ENCODE measurements at places on chromosomes 3 and 15.

- no peak for DNase-seq
These were observed 25.4 kb downstream of the ADPGK start for GRCh38 chr15:72758182-72758581.

- no peak for DNase-seq
These were observed 331.6 kb upstream of the NR2F2 start for GRCh38 chr15:95998935-95999334.

- DNase-seq = no peak
These were observed 4.3 kb downstream of the GNB5 start for GRCh38 chr15:52186651-52187486.

- no peak for DNase-seq
These were observed 84.4 kb downstream of the LARS2 start for GRCh38 chr3:45472795-45473194.

DNA sequence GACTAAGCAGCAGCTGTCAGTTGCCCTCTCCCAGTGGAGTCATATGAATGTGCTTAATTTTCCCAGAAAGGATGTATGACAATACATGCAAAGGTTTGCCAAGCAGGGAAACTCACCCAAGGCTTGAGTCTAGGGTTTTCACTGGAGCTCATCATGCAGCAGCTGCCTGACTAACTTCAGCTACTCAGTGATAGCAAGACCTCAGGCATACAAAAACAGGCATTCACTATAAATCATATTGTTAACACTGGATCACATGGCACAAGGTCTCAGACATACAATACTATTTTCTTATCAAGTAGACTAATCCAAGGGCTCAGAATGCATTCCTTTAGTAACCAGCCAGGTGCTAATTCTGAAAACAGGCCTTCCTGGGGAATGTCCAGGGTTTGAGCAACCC lies 85.0 kb upstream of the STAC start:
- DNase-seq = no peak

DNA sequence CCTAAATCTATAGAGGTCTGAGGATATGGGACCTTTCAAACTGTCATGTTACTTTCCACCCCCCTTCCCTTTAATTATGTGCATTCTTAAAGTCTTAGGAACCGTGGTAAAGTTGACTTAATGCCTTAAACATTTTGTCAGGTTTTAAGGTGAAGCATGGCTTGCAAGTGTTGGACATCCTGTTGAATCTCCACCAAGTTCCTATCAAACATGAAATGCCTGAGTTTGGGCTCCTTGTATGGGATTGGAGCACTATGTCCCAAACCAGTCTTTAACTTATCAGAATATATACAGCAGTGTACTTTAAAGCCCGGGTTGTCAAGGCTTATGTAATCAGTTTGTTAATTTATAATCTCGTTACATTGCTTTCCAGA lies 1.1 kb downstream of the SNRK start:
- DNase-seq = no peak

- no peak for DNase-seq
These were observed 559.3 kb upstream of the GRM7 start for GRCh38 chr3:6301626-6302025.

DNA sequence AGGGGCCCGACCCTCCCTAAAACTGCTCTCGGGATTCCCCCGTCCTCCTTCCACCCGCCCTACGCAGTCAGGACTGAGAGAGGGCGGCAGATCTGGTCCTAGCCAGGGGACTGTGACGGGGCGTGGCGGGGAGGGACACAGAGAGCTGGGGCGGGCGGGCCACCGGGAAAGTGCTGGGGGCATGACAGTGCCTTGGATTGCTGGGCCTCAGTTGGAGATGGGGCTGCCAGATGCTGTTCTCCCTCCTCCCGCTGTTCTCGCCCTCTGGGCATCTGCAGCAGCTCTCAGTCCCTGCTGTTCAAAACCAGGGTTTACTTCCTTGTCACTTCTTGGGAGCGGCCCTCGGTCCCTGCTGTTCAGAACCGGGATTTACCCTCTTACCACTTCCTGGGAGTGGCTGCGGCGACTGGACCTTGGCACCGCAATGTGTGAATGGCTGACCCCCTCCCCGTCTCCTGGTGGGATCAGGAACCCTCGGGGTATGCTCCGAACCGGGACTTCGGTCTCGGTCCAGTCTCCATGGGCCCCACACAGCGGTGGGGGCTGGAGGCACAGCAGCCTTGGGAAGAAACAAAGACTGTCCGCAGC lies 1.8 kb upstream of the RPP25 start:
- DNase-seq = no peak

GRCh38 chr3:31772272-31772671 lies 208.8 kb downstream of the OSBPL10 start:
- no peak for DNase-seq

- DNase-seq = no peak
These were observed 59.6 kb upstream of the CASR start for GRCh38 chr3:122123850-122124249.

- no peak for DNase-seq
These were observed 21.5 kb downstream of the GABRR3 start for GRCh38 chr3:98013411-98014267.

DNA sequence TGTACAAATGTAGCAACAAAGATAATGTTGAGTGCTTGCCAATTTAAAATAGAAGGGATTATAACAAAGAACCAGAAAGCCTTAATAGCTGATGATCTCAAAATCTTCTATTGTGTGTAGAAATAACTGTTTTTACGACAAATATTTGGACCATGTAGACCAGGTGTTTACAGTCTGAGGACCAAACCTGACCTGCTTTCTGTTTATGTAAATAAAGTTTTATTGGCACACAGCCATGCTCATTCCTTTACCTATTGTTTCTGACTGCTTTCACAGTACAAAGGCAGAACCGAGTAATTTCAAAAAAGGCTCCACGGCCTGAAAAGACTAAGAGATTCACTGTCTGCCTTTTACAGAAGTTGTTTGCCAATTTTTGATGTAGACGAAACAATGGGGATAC lies 91.8 kb downstream of the GOLIM4 start:
- no peak for DNase-seq

DNA sequence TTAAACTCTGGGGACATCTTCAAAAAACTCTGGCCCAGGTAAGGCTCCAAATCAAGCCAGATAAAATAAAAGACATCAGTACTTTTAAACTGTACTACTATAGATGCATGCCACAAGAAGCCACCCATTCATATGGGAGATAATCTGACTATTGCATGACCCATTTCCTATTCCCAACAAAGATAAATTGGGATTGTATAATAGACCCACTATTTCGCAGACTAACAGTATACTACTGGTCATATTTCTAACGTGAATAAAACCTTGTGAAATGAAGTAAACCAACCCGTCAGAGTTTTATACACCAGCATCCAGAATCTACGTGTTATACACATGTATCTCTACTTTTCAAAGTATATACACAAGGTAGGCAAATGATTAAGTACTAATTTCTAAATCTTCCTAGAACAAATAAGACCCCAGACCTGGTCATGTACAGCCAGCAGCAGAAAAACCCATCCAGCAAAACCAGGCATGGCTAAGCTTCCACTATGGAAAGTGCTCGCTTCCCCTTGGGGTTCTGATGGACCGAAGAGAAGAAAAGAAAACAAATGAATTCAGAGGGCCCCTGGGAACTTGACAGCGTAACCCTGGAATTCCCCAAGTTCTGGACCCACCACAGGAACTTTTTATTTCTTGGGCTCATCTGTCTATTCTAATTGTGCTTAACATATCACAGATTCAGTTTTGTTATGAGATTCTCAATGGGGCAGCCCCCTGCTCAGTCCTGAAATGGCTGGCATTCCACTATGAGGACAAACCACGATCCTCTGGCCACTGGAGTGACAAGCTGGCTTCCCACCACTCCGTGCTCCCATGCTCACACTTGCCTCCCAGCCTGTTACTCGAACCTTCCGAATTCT lies 69.1 kb downstream of the MB21D2 start:
- no peak for DNase-seq

- DNase-seq = peak; percentile 71
These were observed 17.5 kb upstream of the FANCD2 start for GRCh38 chr3:10008588-10009344.

- no peak for DNase-seq
These were observed 19.9 kb downstream of the NUP210 start for GRCh38 chr3:13400114-13400673.

DNA sequence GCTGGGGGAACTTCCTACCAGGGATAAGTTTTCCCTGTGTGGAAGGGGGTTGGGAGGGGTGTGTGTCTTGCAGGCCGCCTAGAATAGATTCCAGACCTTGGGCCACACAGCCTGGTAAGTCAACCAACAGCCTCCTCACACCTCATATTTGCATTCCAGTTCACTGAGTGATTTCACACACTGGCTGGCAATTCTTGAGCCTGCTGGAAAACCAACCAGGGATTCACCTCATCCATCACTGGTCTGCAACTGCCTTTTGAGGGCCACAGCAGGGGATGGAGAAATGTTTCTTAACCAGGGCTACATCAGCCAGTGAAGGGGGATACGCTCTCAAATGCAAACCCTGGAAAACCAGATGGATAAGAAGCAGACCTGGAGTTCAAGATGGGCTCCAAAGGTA lies 2.0 kb downstream of the FSTL1 start:
- DNase-seq = no peak

DNA sequence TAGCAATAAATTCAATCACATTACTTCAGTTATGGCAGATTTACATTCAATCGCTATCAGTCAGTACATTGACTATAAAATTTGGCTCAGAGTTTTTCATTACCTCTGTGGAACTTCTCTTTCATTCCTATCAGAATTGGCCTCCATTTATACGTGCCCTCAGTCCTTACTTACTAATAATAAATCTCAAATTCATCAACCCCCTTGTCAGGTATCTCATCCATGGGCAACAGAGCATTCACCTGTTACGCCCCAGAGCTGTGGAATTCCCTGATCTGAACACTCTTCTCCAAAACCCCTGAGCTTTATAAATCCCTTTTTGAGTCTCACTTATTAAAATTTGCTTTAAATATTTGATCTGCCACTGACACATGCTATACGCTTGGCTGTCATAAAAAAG lies 492.9 kb downstream of the GBE1 start:
- DNase-seq = no peak

- no peak for DNase-seq
These were observed 123.8 kb downstream of the NEDD4 start for GRCh38 chr15:55869660-55870059.

DNA sequence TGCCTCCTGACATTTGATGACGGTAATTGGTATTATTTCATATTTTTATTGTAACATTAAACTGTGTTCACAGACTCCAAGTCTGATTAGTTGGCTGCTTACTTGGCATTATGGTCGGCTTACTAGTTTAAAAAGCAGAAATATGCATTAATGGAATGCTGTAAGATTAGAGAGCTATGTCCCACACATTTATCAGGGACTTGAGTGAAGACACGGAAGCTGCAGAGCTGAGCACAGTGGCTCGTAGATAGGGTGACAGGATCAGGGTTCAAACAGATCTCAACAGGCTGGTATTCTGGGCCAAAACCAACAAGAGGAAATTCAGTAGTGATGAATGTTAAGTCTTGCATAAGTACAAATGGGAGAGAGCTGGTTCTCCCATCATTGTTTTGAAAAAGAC lies 113.8 kb downstream of the ADAMTSL3 start:
- DNase-seq = no peak

DNA sequence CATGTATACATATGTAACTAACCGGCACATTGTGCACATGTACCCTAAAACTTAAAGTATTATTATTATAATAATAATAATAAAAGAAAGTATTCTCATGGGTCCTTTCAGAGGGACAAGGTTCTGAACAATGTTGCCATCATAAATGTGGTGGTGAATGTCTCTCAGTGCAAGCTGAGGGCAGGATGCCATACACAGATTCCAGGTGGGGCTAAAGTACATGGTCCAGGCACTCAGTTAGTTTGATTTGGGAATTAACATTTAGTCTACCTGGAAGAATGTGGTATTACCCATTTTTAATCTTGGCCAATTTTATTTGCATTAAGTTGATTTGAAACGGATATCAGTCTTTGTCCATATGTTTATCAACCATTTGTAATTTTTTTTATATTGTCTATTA lies 24.5 kb downstream of the PDE8A start:
- DNase-seq = no peak

- peak; percentile 55 for DNase-seq
These were observed 578 bp downstream of the LACTB start for GRCh38 chr15:63122002-63122875.

- no peak for DNase-seq
These were observed 216.9 kb downstream of the IGSF11 start for GRCh38 chr3:118817748-118818165.

DNA sequence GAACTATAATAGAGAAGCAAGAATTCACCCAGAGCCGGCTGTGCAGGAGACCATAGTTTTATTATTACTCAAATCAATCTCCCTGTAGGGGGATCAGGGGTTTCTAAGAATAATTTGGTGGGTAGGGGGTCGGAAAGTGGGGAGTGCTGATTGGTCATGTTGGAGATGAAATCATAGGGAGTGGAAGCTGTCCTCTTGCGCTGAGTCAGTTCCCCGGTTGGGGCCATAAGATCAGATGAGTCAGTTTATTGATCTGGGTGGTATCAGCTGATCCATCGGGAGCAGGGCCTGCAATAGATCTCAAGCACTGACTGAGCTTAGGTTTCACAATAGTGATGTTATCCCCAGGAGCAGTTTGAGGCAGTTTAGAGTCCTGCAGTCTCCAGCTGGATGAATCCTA lies 97.0 kb upstream of the SNRPN start:
- DNase-seq = no peak

GRCh38 chr3:22982981-22983587 lies 220.0 kb upstream of the UBE2E2 start:
- DNase-seq = no peak

GRCh38 chr15:85037641-85038040 lies 56.0 kb downstream of the PDE8A start:
- no peak for DNase-seq

DNA sequence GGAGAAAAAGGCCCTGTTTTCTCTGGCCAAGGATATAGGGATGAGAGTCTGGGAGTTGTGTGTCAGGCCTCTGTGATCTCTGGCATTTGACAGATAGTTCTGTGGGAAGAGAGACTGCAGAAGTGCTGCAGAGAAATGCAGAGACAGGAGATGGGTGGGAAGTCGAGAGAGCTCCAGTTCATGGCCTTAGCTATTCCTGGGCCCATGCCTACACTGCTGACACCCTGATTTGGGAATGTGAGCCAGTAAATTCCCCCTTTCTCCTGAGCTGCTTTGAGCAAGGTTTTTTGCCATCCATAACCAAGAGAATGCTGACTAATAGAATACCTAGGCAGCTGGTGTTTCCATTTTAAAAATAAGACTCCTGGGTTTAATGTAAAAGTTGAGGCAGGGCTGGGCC lies 59.3 kb downstream of the EBLN2 start:
- DNase-seq = no peak

DNA sequence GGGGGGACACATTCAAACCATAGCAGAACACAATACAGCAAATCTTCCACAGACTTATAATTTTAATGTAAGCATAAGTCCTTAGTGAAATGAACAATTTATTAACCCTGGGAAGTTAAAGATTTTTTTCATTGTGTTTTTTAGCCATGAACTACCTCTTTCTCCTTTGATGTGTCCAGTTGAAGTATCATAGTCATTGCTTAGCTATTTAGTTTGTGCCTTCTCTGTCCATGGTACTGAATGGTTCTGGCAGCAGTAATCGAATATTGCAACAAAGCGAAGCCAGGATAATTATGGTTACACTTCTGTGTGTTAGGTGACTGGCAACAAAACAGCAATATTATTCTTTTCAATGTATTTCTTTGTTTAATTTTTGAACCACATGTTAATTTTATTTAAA lies 403.0 kb upstream of the ONECUT1 start:
- DNase-seq = no peak
